ENCODE measurements at places on chromosomes 5 and 9. TPM values are rescaled to one million over a fixed set of nuclear protein-coding genes. Genes with fewer than 3 reads are reported as not detected.

- H3K36me3 ChIP-seq, result no peaks in the 10 kb centered on the region
- H3K4me3 ChIP-seq, result no peak overlapping the region
- no peaks in the 10 kb centered on the region for H3K27me3 ChIP-seq
- DNase-seq, result no peak
Observed at GRCh38 chr9:71891557-71892189, 19.3 kb downstream of the ABHD17B start.

DNA sequence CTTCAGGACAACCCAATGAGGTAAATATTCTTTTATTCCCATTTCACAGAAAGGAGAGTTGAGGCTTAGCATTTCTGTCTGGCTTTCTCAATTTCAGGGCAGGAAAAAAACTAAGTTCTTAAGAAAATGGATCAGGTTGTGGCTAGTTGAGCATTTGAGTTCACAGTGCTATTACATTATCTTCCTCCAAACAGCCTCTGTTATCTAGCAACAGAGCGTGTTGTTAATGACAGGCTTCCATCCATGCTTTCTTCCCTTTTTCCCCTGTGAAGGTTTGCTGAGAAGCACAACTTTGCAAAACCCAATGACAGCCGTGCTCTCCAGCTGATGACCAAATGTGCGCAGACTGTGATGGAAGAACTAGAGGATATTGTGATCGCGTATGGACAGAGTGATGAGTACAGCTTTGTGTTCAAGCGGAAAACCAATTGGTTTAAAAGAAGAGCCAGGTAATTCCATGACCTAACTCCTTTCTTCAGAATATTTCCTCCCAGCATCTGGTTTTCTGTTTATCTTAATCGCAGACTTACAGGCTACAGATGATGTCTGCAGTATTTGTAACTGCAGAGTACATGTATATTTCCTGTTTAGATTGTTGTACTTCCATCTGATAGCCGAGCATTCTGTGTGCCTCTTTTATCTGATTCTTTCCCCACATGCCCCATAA is 1.5 kb downstream of the THG1L start:
- peaks cover 5% of the 10 kb centered on the region for H3K4me1 ChIP-seq
- no peak overlapping the region for H3K4me3 ChIP-seq
- peaks cover 31% of the 10 kb centered on the region for H3K36me3 ChIP-seq
- no peak overlapping the region for H3K27ac ChIP-seq
- H3K27me3 ChIP-seq, result no peaks in the 10 kb centered on the region

GRCh38 chr5:150544611-150545219 is 36.8 kb downstream of the NDST1 start:
- DNase-seq, result peak; percentile 70
- peaks cover 39% of the 10 kb centered on the region for H3K36me3 ChIP-seq
- no peak overlapping the region for H3K4me3 ChIP-seq
- H3K27me3 ChIP-seq, result no peaks in the 10 kb centered on the region

- H3K4me1 ChIP-seq, result no peaks in the 10 kb centered on the region
- no peak overlapping the region for H3K4me3 ChIP-seq
- DNase-seq, result no peak
- H3K27me3 ChIP-seq, result no peaks in the 10 kb centered on the region
- H3K36me3 ChIP-seq, result no peaks in the 10 kb centered on the region
Observed at GRCh38 chr5:155919126-155919525, 407.8 kb upstream of the SGCD start.

DNA sequence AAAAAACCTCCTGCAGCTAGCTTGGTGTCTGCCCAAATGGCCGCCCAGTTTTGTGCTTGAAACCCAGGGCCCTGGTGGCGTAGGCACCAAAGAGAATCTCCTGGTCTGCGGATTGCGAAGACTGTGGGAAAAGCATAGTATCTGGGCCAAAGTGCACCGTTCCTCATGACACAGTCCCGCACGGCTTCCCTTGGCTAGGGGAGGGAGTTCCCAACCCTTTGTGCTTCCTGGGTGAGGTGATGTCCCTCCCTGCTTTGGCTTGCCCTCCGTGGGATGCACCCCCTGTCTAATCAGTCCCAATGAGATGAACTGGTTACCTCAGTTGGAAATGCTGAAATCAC is 83.0 kb upstream of the JAK2 start:
- no peaks in the 10 kb centered on the region for H3K27me3 ChIP-seq
- H3K4me3 ChIP-seq, result no peak overlapping the region
- no peaks in the 10 kb centered on the region for H3K36me3 ChIP-seq
- no peak for DNase-seq

DNA sequence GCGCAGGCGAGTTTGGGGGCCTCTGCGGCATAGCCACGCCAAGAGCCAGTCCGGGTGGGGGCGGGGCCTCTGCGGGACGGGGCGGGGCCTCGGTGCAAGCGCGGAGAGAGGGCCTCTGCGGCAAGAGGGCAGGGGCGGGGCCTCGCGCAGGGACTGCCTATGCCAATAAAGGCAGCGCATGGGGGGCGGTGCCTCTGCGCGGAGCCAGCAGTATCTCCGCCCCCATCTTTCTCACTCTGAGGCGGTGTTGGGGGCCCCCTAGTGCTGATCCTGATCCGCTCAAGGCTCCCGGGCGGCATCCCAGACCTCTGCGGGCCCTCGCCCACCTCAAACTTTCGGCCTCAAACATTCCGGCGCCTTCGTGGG is 9.2 kb upstream of the GPRIN1 start:
- H3K27ac ChIP-seq, result no peak overlapping the region
- no peaks in the 10 kb centered on the region for H3K4me1 ChIP-seq
- DNase-seq, result peak; percentile 35
- no peaks in the 10 kb centered on the region for H3K36me3 ChIP-seq
- peaks cover 16% of the 10 kb centered on the region for H3K27me3 ChIP-seq
- no peak overlapping the region for H3K4me3 ChIP-seq

DNA sequence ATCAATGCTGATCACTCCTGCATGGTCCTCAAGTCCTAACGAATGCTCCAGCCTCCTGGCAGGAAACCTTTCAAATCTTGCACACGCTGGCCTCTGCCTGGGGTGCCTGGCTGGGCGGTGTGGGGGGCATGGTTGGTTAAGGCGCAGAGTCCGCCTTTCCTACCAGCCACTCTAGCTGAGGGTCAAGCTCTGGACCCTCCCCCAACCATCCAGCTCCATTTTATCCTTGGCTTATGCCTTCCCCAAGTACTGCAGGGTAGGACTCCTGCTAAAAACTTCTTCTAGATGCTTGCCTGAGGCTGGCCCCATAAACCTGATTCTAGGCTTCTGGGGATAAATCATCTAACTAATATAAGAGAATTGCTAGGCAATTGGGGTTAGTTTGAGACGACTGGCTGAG is 808 bp upstream of the MVB12B start:
- peak overlapping the region; percentile 79 for H3K27ac ChIP-seq
- H3K27me3 ChIP-seq, result no peaks in the 10 kb centered on the region
- H3K36me3 ChIP-seq, result no peaks in the 10 kb centered on the region
- DNase-seq, result no peak
- peaks cover 10% of the 10 kb centered on the region for H3K4me1 ChIP-seq

DNA sequence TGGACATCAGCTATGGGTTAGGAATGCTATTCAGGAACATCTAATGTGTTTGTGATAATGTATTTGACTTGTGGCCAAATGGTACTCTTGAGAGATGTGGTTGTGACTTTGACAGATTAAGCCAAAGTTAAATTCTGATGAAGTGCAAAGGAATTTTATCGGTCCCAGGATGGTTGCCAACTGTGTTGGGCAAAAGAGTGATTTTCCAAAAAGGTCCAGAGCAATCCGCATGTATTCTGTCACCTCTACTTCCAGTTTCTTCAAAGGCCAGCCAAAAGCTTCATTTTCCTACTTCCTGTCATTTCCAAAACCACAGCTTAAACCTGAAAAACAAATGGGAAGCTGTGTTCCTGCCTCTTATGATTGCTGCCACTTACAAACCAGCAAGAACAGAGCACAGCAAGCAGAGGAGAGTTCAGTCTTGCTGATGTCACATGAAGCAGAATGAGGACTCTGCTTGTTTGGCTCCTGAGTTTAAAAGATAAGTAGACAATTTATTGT is 59.8 kb downstream of the MARCHF3 start:
- no peaks in the 10 kb centered on the region for H3K4me1 ChIP-seq
- H3K4me3 ChIP-seq, result no peak overlapping the region
- H3K36me3 ChIP-seq, result no peaks in the 10 kb centered on the region

GRCh38 chr5:149323621-149324205 is 21.6 kb upstream of the GRPEL2 start:
- no peak overlapping the region for H3K27ac ChIP-seq
- H3K36me3 ChIP-seq, result no peaks in the 10 kb centered on the region
- DNase-seq, result no peak
- no peaks in the 10 kb centered on the region for H3K27me3 ChIP-seq
- H3K4me1 ChIP-seq, result peaks cover 12% of the 10 kb centered on the region

DNA sequence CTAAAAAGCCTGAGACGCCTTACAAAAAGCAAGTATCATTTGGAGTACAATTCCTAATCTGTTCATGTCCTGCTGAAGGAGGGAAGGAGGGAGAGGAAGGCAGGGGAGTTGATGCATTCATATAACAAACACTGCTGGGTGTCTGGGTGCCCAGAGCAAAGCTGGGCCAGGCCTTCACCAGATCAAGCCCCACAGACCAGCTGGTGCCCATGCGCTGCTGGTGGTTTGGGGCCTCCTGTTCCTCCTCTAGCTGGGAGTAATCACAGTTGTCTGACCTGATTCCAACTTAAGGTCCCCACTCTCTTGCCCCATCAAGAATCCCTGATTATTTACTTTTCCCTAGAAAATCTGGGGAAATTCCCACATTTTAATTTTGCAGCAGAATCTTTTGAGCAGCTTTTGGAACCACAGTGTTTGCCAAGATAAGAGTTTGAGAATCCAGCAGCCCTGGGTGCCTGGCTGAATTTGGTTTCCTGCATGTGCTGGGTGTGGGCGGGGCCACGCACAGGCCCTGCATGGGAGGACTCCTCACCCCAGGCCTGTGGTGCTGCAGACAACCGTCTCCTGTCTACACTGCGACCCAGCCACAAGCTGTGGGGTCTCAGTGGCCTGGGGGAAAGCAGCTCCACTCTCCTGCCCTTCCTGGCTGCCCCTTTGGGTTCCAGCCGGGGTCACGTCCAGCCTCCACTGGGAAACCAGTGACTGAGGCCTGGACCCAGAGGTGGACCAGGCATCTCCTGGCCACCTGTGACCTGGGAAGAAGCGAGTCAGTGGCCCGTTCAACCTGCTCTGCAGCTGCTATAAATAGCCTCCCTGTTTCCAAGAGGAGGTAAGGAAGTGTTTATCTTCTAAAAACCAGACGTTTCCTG is 47.5 kb downstream of the NEURL1B start:
- no peak overlapping the region for H3K27ac ChIP-seq
- DNase-seq, result no peak
- peaks cover 8% of the 10 kb centered on the region for H3K4me1 ChIP-seq
- H3K27me3 ChIP-seq, result no peaks in the 10 kb centered on the region
- H3K36me3 ChIP-seq, result no peaks in the 10 kb centered on the region

- H3K36me3 ChIP-seq, result no peaks in the 10 kb centered on the region
- DNase-seq, result no peak
- no peak overlapping the region for H3K27ac ChIP-seq
- H3K4me1 ChIP-seq, result peaks cover 12% of the 10 kb centered on the region
- H3K4me3 ChIP-seq, result peak overlapping the region; percentile 94
Observed at GRCh38 chr5:6634306-6634705, 1.1 kb downstream of the SRD5A1 start.

- H3K4me3 ChIP-seq, result no peak overlapping the region
- no peak for DNase-seq
- peaks cover 7% of the 10 kb centered on the region for H3K36me3 ChIP-seq
- H3K4me1 ChIP-seq, result no peaks in the 10 kb centered on the region
- H3K27ac ChIP-seq, result no peak overlapping the region
- no peaks in the 10 kb centered on the region for H3K27me3 ChIP-seq
Observed at GRCh38 chr9:99954819-99955218, 48.4 kb downstream of the STX17 start.

- no peaks in the 10 kb centered on the region for H3K36me3 ChIP-seq
- DNase-seq, result no peak
- H3K27me3 ChIP-seq, result no peaks in the 10 kb centered on the region
- no peak overlapping the region for H3K27ac ChIP-seq
- H3K4me3 ChIP-seq, result no peak overlapping the region
Observed at GRCh38 chr9:36041506-36041905, 4.8 kb downstream of the RECK start.

- H3K4me3 ChIP-seq, result peak within 1 kb of the TSS; percentile 45
- peak; percentile 36 for DNase-seq
- no peaks in the 10 kb centered on the region for H3K36me3 ChIP-seq
Observed at GRCh38 chr9:126613651-126614050, at the start of gene LMX1B. TSS of gene LMX1B (plus strand) at chr9:126613928. CDS start at chr9:126614450, 522 bp downstream.

DNA sequence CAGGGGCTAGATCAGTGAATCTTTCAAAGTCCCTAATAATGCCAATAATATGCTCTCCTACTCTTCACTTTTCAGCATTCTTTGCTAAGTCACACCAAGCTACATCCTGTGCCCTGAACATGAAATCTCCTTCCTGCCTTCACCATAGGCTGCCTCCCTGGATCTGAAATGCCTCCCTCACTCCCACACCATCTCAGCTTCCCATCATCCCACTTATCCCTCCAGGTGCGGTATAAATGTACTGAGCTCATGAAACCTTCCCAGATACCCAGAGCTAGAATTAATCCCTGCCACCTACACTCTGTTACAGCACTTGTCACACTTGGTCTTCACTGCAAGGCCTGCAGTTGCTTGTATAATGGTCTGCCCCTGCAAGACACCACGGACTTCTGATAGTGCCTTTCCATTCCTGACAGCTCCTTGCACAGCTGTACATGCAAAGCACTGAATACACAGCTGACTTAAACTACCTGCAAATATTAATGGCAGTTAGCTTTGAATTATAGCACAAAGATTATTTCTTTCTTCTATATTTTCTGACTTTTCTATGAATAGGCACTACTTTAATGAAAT is 250.4 kb downstream of the EBF1 start:
- H3K27me3 ChIP-seq, result no peaks in the 10 kb centered on the region
- peaks cover 20% of the 10 kb centered on the region for H3K4me1 ChIP-seq
- no peaks in the 10 kb centered on the region for H3K36me3 ChIP-seq
- H3K4me3 ChIP-seq, result no peak overlapping the region
- H3K27ac ChIP-seq, result no peak overlapping the region

- H3K4me3 ChIP-seq, result no peak overlapping the region
- no peak overlapping the region for H3K27ac ChIP-seq
- DNase-seq, result peak; percentile 52
- H3K27me3 ChIP-seq, result no peaks in the 10 kb centered on the region
- H3K4me1 ChIP-seq, result peaks cover 24% of the 10 kb centered on the region
Observed at GRCh38 chr5:178547753-178548415, 42.3 kb downstream of the COL23A1 start.

The HAUS6 gene
- 7.7 TPM for total RNA-seq

The SV2C gene
- not detected for total RNA-seq

The IFNE gene
- 1.6 TPM for total RNA-seq

The TMED9 gene
- total RNA-seq, result 86.9 TPM

The ADAMTS13 gene
- total RNA-seq, result 2.8 TPM

The GDNF gene
- total RNA-seq, result not detected

The PCDHGB3 gene
- 9.2 TPM for total RNA-seq

The FAM151B gene
- total RNA-seq, result 8.1 TPM

The SPINK6 gene
- not detected for total RNA-seq

The FBP1 gene
- 21.2 TPM for total RNA-seq
